ENCODE measurements at places on chromosomes 5 and 9. TPM values are rescaled to one million over a fixed set of nuclear protein-coding genes. Genes with fewer than 3 reads are reported as not detected.
A peak's percentile ranks its signal among the peaks of the same experiment; 100 is the strongest.

DNA sequence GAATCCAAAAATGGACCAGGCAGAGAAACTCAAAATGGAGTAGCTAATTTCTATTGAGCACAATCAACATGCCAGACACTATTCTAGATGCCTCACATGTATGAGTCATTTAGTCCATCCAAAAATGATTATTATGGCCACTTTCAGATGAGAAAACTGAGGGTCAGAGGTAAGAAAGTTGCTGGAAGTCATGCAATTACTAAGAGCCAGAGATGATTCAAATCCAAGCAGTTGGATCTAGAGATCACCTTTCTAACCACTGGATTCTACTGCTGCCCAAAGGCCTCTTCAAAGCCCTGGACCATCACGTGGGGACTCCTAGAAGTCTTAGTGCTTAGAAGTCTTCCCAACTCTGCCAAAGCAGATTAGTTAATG lies 51.8 kb upstream of the HMHB1 start:
- H3K4me1 ChIP-seq, result peaks cover 10% of the 10 kb centered on the region
- no peaks in the 10 kb centered on the region for H3K27me3 ChIP-seq
- no peak for DNase-seq
- H3K27ac ChIP-seq, result no peak overlapping the region
- no peak overlapping the region for H3K4me3 ChIP-seq
- no peaks in the 10 kb centered on the region for H3K36me3 ChIP-seq

DNA sequence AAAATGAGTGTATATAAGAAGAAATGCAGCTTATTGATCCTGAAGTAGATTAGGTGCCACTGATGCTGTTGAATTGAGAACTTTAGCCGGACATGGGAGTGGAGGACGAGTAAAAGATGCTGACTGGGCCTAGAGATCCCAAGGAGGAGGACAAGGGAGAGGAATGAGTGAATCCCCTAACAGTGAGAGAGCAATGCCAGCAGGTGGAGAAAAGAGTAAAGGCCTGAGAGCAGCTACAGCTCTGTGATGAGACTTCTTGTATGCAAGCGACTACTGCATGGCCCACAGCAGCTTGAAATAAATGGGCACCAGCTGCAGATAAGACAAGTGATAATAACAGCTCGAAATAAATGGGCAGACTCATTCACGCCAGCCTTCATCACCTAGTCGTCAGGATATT lies 44.5 kb upstream of the JMY start:
- no peak overlapping the region for H3K27ac ChIP-seq
- H3K27me3 ChIP-seq, result no peaks in the 10 kb centered on the region
- H3K4me1 ChIP-seq, result no peaks in the 10 kb centered on the region
- H3K36me3 ChIP-seq, result no peaks in the 10 kb centered on the region
- no peak for DNase-seq

DNA sequence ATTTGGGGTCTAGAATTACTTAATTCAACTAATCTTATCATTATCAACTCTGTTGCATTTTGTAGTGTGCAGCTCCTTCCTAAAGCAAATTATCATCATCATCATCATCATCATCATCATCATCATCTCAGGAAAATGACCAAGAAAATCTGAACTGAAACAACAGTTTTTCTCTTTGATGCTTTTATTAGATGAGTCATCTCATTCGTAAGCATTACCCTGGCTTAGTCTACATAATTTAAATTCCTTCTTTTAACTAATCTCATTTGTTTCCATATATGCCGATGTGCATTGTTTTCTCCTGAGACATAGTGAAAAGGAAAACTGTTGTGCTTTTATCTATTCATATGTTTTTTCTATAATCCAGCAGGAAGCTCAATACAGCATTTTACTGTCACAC lies 173.0 kb upstream of the PDE4D start:
- no peak for DNase-seq
- 0 out of 2 replicates have a peak overlapping the region, but pooled peaks have one; percentile 6 for H3K27ac ChIP-seq
- H3K4me3 ChIP-seq, result no peak overlapping the region
- H3K36me3 ChIP-seq, result no peaks in the 10 kb centered on the region

DNA sequence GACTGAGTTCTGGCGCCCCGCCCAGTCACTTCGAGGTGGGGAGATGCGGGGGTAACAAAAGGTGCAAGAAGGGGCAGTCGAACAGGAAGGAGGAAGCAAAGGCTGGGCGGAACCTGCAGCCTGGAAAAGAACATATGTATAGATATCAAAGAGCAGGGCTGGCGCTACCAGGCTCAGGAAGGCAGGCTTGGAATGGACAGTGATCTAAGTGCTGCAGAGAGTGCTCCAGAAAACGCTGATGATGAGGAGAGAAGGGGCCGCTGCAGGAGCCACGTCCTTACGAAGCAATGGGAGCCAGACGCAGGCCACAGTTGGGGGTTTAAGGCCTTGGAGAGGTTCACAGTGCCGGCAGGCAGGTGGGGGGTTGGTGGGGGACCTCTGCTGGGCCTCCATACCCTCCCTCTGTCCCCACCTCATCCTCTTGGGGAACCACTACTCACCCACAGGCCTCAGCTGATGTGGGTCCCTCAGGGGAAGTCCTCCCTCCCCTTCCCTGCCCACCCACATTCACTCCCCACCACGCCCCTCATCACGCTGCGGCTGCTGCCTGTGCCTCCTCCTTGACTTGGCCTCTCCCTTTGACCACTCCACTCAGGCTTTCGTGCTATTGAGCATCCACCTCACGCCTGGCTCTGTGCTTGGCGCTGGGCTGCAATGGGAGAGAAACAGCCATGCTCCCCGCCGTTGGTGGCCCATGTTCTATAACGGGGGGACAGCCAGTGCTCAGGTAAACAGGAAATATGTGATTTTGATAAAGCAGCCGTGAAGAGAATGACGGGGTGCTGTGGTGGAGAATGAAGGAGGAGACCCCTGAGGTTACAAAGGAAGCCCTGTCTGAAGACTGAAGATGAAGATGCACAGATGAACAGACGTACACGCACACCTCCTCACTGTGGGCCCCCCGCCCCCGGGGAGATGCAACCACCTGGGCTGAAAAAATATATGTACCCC lies 40.5 kb upstream of the RPL26L1 start:
- no peak for DNase-seq
- peaks cover 84% of the 10 kb centered on the region for H3K36me3 ChIP-seq
- no peaks in the 10 kb centered on the region for H3K27me3 ChIP-seq
- peaks cover 14% of the 10 kb centered on the region for H3K4me1 ChIP-seq
- no peak overlapping the region for H3K27ac ChIP-seq

- H3K27me3 ChIP-seq, result no peaks in the 10 kb centered on the region
- no peak overlapping the region for H3K4me3 ChIP-seq
- peaks cover 39% of the 10 kb centered on the region for H3K4me1 ChIP-seq
Measured at GRCh38 chr9:134592018-134592818, 49.4 kb upstream of the COL5A1 start.

DNA sequence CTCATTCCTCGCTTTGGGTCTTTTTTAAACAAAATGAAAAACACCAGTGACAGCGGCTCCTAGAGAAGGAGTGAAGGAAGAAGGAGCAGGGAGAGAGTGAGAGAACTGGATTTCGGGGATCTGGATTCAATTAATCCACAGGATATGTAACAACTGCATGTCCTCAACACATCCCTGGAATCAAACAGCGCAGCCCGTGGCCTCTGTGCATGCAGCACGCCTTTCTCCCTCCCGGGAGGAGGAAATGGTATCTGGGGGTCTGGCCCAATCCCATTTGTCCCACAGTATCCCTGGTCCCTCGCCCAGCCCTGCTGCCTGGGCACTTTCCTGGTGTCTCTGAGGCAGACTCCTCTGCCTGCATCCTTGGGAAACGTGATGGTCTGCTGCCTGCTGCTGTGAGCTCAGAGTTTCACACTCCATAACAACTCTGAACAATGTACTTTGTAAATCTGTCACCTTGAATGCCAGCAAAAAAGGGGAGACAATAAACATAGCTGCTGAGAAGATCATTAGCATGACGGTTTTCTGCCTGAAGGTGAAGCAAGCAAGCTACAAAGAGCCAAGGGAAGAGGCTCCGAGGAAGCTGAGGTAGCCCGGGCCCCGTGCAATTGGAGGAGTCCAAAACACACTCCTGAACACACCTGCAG lies 56.1 kb downstream of the PTCH1 start:
- no peaks in the 10 kb centered on the region for H3K27me3 ChIP-seq
- H3K27ac ChIP-seq, result peak overlapping the region; percentile 26
- DNase-seq, result peak; percentile 56
- H3K4me1 ChIP-seq, result peaks cover 95% of the 10 kb centered on the region
- H3K4me3 ChIP-seq, result no peak overlapping the region

DNA sequence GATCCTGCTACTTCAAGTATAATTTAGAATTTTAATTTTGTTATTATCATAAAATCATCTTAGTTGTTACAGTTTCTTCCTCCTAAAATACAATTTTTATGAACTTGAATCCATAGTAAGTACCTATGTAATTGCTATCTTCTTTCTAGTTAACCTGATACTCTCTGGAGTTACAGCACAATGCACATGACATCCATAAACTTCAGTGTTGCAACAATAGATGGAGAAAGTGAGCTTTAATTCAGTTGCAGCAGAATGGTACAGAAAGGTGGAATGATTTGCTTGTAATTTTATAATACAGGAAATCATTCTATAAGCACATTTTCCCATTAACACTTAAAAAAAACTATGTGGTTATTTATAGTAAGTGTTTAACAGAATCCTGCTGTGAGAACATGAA lies 372.0 kb downstream of the CDH9 start:
- no peaks in the 10 kb centered on the region for H3K36me3 ChIP-seq
- H3K27me3 ChIP-seq, result no peaks in the 10 kb centered on the region
- H3K4me1 ChIP-seq, result no peaks in the 10 kb centered on the region
- H3K4me3 ChIP-seq, result no peak overlapping the region
- DNase-seq, result no peak

DNA sequence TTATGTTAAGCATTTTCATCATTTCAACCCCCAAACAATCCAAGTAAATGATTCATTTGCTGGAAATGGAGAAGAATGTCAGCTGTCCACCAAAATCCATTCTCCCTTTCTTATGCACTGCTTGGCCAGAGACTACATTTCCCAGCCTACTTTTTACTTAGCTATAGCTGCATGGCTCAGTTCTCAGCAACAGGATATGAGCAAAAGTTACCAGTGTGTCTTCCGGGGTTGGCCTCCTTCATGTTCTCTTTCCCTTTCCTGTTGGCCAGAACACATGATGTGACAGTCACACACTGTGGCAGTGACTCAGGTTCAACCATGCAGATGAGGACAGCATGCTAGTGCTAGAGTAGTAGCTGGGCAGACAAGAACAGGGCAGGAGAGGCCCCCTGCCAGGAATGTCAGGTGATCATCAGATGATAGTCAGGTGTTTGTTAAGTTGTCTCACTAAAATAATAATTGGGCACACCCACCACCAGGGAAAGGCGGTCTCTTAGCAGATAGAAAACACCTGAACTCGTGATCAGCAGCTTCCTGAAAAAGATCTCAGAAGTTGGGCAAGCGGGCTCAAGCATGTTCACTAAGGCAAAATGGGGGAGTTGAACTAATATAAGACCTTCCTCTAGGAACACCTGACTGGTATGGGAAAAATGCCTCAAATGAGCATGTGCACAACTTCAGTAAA lies 12.2 kb downstream of the GPR150 start:
- H3K4me1 ChIP-seq, result peaks cover 20% of the 10 kb centered on the region
- peak; percentile 54 for DNase-seq
- no peak overlapping the region for H3K4me3 ChIP-seq
- H3K27me3 ChIP-seq, result no peaks in the 10 kb centered on the region

- H3K36me3 ChIP-seq, result peaks cover 44% of the 10 kb centered on the region
- no peaks in the 10 kb centered on the region for H3K4me1 ChIP-seq
- no peaks in the 10 kb centered on the region for H3K27me3 ChIP-seq
- no peak for DNase-seq
Measured at GRCh38 chr5:102946971-102947370, 173.0 kb downstream of the GIN1 start.

DNA sequence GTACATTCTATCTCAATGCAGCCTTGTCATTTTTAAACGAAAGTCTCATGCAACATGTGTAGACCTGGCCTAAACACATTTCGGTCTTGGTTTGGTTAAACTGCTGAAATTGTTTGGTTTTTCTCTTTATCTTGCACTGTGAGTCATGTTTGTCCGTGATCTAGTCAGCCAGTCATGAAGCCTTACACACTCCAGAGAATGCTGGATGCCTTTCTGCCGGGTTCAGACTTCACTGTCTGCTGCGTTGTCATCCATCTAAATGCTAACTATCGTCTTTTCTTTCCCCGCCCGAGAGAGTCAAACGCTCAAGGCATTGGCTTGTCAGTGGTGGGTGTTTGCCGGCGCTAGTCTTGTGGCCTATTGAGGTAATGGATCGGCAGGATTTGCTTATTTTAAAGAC lies 1194.6 kb upstream of the WWC1 start:
- H3K27ac ChIP-seq, result no peak overlapping the region
- DNase-seq, result peak; percentile 54
- H3K4me1 ChIP-seq, result peaks cover 10% of the 10 kb centered on the region
- no peaks in the 10 kb centered on the region for H3K36me3 ChIP-seq
- H3K4me3 ChIP-seq, result no peak overlapping the region

DNA sequence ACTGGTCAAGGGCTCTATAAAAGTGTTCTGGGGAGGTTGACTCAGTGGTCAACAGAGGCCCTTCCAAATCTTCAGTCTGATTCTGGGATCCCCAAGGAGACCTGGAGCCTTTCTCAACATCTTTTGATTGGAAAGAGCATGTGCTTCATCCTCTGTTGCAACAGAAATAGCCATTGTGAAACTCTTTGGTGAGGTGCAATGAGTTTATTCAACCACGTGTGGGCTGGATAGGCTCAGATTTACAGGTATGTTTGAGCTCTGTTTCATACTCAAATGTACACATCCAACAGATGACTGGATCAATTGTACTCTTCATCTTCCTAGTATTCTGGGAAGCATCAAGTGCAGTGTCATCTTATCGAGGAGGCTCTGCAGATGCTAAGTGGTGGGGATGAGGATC lies 60.5 kb downstream of the CTSL start:
- H3K27ac ChIP-seq, result no peak overlapping the region
- H3K27me3 ChIP-seq, result no peaks in the 10 kb centered on the region
- no peaks in the 10 kb centered on the region for H3K36me3 ChIP-seq

DNA sequence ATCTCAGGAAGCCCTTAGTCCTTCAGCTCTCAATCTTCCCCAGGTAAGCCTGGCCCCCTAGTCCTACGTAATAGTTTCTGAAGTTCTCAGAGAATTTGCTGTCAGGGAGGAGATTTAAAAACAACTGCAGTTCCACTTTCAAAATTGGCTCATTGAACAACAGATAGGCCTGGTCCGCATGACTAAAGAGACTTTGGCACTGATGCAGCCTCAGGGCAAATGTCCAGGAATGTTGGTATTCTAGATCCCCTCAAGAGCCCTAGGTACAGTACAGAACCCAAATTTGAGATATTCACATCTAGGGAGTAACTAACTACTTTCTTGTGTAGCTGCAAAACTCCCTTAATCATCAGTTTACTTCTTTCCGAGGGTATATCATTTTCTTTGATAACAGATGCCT lies 162.8 kb downstream of the GABRG2 start:
- no peaks in the 10 kb centered on the region for H3K4me1 ChIP-seq
- H3K27me3 ChIP-seq, result no peaks in the 10 kb centered on the region
- H3K36me3 ChIP-seq, result no peaks in the 10 kb centered on the region
- H3K27ac ChIP-seq, result no peak overlapping the region

The LRRC70 gene
- total RNA-seq, result 0.71 TPM

The SPEF2 gene
- total RNA-seq, result not detected

The C9orf152 gene
- total RNA-seq, result not detected

The RNF183 gene
- total RNA-seq, result not detected

The FAM151B gene
- 2.1 TPM for total RNA-seq

The ELOVL7 gene
- total RNA-seq, result 0.05 TPM

The PPP3R2 gene
- not detected for total RNA-seq

Measured in SJSA1 (cell line).